CD8-positive, alpha-beta T cell (primary cell): ENCODE measurements at places on chromosomes 12 and 14.

DNA sequence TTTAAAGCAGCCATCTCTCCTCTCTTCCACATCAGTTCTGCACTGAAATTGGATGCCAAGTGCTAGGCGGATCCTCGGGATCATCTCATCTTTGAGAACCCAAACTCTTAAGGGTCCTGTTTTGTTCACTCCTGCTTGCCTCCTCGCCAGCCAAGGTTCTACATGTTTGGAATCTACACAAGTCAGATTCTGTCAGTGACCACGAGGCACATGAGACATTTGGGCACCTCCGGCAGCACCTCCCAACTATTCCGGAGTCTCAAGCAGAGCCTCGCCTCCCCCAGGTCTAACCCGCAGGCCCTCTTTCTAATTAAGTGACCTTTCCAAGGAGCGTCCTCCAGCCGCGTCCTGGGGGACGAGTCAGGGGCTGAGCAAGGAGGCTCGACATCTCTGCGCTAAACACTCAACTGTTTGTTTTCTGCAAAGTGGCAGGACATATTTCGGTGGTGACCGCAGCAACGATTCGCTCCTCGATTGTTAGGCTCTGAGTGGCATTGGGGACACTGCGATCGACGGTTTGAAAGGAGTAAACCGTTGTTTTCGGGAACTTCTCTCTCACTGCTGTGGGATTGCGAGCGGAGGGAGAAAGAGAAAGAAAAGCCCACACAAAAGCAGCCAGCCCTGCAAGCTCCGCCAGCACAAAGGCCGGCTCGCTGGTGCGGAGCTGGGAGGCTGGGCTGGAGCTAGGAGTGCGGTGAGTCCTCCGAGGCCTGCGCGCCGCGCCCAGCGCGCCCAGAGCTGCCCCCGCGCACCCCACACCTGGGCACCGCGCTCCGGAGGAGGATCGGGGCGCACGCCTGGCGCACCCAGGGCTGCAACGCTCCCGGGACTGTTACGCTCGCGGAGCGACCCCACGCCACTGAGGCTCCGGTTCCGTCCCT, 640 bp downstream of the ARMH4 start:
- no peak for DNase-seq

DNA sequence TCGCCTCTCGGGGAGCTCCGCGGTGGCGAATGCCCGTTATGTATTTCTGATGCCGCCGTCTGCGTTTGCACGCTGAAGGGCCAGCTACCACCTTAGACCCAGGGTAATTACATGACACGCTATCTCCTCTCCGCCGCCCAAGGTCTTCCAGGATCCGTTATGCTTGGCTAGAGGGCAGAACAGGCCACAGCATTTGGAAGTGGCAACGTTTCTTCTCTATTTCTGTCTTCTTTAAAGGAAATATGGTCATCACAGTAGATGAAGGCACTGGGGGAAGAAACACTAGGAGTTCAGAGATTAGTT, 861 bp upstream of the MDGA2 start:
- no peak for DNase-seq

DNA sequence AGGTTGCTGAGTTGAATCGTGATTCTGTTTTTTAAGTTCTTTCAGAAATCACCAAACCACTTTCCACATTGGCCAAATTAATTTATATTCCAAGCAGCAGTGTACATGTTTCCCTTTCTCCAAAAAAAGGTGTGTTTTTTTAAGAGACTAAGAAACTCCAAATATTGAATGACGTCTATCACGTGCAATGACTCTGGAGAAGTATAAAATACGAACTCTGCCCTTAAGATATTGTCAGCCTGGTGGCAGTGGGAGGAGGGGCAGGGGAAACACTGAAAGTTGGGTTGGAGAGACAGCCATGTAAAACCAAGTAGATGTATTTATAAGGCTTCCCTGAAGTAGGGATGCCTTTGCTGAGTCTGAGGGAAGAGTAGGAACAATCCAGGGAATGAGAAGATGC, 50.1 kb upstream of the DHRS4 start:
- DNase-seq = no peak

DNA sequence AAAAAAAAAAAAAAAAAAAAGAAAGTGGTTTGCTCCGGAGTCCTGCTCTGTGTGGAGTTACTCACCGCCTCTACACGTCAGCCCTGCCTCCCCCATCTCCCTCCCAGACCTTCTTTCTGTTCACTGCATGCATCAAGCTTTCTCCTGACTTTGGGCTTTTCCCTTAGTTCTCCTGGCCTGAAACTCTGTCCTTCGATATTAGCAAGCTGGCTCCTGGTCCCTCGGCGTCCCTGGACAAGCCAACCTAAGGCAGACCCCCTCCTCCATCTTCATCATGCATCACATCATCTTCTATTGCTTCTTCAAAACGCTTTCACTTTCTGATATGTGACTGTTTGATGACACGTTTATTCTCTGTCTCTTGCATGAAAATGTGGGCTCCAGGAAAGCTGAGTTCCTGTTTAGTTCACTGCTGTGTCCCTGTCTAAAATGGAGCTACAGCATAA, 40.6 kb downstream of the SLC15A4 start:
- DNase-seq = peak; percentile 22

- no peak for DNase-seq
Observed at GRCh38 chr14:65957631-65958205, 528.5 kb upstream of the CCDC196 start.

DNA sequence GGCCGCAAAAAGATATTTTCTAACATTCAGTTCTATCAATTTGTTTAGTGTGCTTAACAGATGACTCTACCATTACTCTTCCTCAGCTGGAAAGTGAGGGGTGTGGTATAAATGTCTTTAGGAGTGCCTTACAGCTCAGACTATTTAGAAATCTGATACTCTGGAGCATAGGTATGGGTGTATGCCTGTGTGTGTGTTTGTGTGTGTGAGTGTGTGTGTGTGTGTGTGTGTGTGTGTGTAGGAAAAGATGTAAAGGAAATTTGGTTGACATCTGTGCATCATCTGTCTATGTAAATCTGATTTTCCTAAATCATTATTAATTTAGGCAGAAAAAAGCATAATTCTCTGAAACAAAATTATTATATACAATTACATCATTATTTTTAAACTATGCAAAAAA, 16.0 kb downstream of the RNASE3 start:
- no peak for DNase-seq

DNA sequence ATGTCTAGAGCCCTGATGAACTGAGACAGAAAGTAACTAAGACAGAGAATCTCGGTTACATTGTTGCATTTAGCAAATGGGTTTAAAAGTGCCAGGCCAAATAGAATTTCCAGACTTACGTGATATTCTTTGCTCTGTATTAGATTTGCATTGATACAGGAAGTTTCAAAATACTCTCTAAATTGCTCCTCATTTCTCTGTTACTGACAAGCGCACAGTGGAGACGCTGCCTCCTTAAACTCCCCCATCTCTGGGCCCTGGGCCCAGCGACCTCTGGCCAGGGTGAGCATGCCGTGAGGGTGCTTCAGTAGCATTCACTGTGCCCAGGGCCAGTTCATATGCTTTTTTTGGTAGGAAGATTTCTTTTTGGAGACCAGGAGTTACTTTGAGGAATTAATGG, 22.9 kb upstream of the EVL start:
- DNase-seq = no peak

- no peak for DNase-seq
Observed at GRCh38 chr12:102759466-102759865, 157.6 kb downstream of the PAH start.

GRCh38 chr12:16763901-16764300, 157.9 kb upstream of the LMO3 start:
- no peak for DNase-seq

GRCh38 chr12:32897281-32897610, 669 bp upstream of the PKP2 start:
- DNase-seq = no peak

GRCh38 chr14:37251775-37252174, 54.0 kb downstream of the MIPOL1 start:
- no peak for DNase-seq

DNA sequence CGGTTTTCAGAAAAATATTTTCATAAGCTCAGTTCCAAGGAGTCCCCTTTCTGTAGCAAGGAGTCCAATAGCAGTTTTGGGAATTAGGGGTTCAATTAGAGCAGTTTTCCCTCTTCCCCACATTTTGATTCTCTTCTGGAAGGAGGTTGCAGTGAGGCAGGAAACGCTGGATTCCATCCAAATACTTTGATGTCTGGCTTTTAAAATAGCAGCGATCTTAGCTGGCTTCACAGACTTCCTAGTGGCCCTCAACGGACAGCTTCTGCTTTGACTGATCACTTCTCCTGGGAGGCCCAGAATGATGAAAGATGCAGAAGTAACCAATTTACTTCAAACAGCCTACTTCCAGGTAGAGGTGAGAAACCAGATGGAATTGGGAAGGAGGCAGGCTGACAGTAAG, 63.1 kb downstream of the C12orf75 start:
- DNase-seq = no peak

- no peak for DNase-seq
Observed at GRCh38 chr12:25135531-25136154, 59.3 kb downstream of the DNAI7 start.

DNA sequence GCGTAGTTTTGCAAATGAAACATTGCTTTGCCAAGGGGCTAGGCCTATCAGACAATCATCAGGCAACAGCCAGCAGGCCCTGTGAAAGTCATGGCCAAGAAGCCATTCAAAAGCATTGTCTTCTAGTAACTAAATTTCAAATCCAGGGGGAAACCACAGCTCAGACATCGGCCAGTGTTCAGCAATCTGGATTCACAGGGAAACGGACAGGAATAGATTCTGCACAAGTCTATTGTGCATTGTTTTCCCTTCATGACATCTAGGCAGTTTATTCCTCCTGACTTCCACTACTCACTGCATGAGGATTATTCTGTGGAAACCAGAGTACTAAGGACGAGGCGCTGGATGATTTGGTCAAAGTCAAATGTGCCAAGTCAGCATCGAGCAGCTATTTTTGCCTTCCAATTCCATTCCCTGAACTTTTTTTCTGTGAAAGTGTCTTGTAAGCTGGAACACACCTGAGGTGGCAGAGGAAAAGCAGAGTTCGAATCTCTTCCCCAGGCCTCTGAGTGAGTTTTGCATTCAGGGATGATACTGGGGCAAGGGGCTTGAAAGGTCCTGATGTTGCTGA, 75.4 kb downstream of the VCPKMT start:
- DNase-seq = no peak

DNA sequence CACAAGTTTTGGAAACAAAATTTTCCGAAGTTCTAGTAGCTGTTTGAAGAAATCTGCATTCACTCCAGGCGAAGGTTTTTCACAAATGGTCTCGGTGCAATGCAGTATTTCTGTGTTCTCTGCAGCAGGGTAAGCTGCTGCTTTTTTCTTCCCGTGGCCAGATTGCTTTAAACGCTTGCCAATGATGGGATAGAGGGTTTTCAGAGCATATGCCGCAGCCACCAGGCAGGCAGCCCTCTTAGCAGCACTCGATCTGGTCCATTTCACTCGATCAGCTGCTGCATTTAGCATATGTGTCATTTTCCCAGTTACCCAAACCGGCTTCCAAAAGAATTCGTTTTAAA, 315 bp downstream of the ABCD2 start:
- DNase-seq = peak; percentile 29

GRCh38 chr12:13496111-13496510, 299.6 kb downstream of the EMP1 start:
- DNase-seq = no peak

DNA sequence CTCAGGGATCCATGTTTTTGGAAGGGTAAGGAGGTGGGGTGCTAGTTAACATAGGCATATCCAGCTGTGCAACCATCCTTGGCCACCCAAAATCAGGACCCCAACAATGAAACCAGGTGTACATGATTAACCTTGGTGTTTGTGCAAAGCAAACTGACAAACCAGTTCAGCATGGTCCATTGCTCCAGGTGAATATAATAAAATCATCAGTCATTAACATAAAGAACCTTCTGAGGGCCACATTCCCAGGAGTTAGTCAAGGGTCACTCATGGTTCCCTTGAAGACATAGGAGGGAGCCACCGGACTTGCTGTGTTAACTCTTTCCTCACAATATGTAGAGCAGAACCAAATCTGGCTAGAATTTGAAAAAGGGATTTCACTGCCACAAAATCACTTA, 17.8 kb downstream of the SLC38A2 start:
- DNase-seq = no peak

- no peak for DNase-seq
Observed at GRCh38 chr14:78535041-78535440, 364.9 kb downstream of the NRXN3 start.

DNA sequence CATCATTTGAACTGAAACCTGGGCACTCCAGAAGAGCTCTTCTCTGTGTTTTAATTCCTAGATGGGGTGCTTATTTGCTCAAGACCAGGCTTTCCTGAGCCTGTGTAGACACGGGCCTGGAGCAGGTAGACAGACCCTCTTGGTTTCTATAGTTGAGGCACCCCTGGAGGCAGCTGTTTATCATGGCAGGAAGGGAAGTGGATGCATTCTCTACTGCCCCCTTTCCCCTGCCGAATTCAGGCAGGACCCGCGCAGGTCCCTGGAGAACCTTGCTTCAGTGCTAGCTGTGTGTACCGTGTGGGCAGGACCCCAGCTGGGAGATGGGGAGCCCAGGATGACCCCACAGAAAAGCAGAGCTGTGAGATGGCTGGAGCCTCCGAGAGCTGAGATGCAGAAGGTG, 6.0 kb downstream of the CACNA1C start:
- DNase-seq = no peak

- DNase-seq = no peak
Observed at GRCh38 chr12:88471331-88472045, 108.8 kb downstream of the KITLG start.

GRCh38 chr12:122097927-122098756, 19.6 kb downstream of the MLXIP start:
- peak; percentile 40 for DNase-seq

- DNase-seq = no peak
Observed at GRCh38 chr14:88750413-88750812, 42.3 kb downstream of the EML5 start.
